NCI-H2081 treated with DMSO at 0.1 percent for 48 hours (cell line): ENCODE measurements at places on chromosomes 7 and 10.

DNA sequence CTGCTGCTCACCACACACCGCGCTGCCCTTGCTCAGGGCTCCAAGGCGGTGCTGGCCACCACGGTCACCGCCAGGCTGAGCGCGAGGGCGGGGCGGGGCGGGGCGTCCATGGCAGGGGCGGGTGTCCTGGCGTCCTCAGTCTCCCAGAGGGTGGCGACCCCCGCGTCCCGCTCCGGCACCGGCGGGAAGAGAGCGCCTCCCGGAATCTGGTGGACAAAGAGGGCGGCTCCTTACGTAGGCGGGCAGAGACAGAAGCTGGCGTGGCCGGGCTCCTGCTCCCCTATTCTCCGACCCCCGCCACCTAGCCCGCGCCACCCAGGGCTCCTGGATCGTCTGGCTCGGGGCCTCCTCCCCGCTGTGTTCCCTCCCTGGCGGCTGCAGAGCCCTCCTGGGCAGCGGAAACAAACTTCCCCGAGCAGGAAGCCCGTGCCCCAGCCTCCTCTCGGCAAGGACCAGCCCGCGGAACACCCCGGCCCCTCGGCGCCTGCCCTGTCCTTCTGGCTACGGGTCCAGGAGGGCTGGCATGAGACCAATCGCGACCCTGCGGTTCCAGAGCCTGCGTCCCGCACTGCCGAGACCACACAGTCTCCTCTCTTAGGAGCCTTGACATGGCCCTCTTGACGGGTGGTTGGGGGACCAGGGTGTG is 133.8 kb upstream of the ZNF92 start:
- no peak for DNase-seq

GRCh38 chr7:133481676-133482075 is 228.8 kb downstream of the EXOC4 start:
- DNase-seq = no peak

DNA sequence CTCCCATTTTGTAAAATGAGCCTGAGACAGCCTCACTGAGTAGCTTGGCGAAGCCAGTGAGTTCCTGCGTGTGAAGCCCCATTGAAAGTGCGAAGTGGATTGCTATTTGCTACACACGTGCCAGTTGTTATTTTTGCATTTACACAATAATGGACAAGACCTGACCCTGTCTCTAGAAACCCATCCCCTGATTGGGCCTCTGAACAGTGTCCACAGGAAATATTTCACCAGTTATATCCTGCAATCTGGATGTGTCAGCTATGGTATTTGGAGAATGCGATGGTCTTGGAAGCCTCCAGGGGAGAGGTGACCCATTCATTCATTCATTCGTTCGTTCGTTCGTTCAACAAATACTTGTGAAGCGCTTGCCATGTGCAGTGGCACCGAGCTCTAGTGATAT is 37.1 kb downstream of the COL13A1 start:
- no peak for DNase-seq

DNA sequence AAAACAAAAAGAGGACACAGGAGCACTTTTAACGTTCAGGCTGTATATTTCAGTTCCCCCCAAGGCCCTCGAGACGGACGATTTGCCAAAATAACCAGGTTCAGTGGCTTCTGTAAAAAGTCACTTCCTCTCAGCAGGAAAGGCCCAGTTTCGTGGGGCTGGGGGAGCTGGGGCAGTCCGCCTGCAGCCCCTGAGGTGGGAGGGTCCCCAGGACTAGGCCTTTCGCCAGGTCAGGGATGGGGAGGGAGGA is 28.8 kb downstream of the WDR86 start:
- DNase-seq = no peak

- no peak for DNase-seq
Measured at GRCh38 chr7:93949423-93949822, 27.9 kb downstream of the GNG11 start.

DNA sequence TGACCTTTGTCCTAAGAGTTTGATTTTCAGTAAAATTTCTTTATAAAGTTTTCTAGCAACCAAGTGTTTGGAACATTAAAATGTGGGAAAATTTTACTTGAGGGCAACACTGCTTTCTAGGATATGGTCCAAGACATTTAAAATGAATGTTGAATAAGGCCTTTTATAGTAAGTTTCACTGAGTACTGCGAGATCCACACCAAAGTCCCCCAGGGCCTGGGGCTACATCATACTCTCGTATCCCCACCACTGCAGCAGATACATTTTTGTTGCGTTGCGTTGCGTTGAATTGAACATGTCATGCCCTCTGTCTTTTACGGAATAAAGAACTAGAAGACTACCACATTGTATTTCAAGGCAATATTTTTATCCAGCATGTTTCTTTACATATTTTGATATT is 44.5 kb downstream of the PRTFDC1 start:
- no peak for DNase-seq
